ENCODE measurements at places on chromosomes 3 and 15. TPM values are rescaled to one million over a fixed set of nuclear protein-coding genes. Genes with fewer than 3 reads are reported as not detected.

The PPP2R3A gene
- total RNA-seq = 0.52 TPM

The NOX5 gene
- not detected for total RNA-seq

The NR1I2 gene
- total RNA-seq = not detected

The TTLL13 gene
- total RNA-seq = 0.31 TPM

The TMEM40 gene
- total RNA-seq = 3.8 TPM

The C3orf80 gene
- 0.10 TPM for total RNA-seq

The MUC13 gene
- under 0.01 TPM for total RNA-seq

The CHST13 gene
- 1.5 TPM for total RNA-seq

The SV2B gene
- total RNA-seq = under 0.01 TPM

The USP19 gene
- total RNA-seq = 21.5 TPM

The FRMD5 gene
- not detected for total RNA-seq

The LMAN1L gene
- 0.21 TPM for total RNA-seq

The MCF2L2 gene
- total RNA-seq = 2.9 TPM

The SLC9C1 gene
- 0.10 TPM for total RNA-seq

The CNTN3 gene
- not detected for total RNA-seq

The CKMT1A gene
- not detected for total RNA-seq

The EOMES gene
- 3.4 TPM for total RNA-seq

The HIGD2B gene
- total RNA-seq = 0.63 TPM

The COL6A5 gene
- not detected for total RNA-seq

The GPR87 gene
- total RNA-seq = not detected

The ALPK3 gene
- 0.10 TPM for total RNA-seq

Data from mononuclear cell (primary cell).